Stimulated activated CD8-positive, alpha-beta memory T cell treated with anti-CD3 and anti-CD28 coated beads, Interleukin-4, amount 100 ng/mL, for 48 hours (primary cell): ENCODE measurements at places on chromosomes 13 and 19.

DNA sequence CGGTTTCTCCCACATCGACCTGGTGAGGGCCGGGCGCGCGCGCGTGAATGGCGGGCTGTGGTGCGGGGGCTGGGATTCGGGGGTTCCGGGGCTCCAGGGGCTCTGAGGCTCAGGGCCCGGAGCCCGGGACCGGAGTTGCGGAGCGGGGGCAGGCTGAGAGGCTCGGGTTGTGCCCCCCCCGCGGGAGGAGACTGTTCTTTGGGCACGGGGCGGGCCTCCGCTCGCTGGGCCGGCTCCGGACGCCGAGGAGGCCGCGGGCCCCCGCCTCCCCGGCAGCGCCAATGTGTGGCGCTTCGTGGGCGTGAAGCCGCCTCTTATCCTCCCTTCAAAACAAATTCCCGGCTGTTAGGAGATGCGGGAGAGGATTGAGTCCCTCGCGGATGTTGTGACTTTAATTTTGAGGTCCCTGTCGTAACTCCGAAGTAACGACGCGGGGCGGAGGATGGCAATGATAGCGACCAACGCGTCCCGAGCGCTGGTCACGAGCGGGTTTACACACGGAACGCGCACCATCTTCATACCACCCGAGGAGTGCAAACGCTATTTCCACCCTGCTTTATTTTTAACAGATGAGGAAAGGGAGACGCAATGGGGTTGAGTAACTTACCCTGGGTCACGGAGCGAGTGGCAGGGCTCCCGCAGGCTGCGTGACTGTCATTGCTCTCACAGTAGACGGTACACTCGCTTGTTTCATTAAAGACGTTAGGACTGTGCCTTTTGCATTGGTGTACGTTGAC lies 536 bp downstream of the UBA2 start:
- DNase-seq = peak; percentile 55

DNA sequence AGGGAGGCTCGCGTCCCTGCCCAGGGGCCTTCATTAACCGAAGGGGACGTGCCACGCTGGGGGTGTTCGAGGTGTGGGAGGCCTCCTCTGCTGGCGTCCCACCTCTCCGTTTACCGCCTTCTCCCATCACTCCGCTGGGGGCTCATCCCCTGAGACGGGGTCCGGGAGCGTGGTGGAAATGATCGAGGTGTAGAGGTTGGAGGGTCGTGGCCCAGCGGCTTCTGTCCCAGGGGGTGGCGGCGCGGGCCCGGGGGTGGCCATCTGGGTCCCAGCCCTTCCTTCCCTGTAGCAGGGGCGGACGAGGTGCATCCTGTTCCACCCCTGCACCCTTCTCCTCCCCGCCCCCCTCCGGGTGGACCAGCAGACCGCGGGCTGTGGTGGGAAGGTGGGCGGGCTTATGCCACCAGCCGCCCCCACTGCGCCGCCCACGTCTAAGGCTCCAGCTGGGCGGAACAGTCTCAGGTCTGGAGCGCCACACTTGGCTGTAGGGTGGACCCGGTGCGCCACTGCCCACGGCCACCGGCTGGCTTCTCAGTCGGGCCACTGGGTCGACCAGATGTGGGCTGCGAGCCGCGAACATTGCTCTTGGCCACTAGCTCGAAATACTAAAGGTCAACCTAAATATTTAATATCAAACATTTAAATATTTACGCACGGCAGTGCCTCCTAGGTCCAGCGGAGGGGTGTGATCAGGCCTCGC lies 69.5 kb downstream of the ZNF723 start:
- DNase-seq = no peak

DNA sequence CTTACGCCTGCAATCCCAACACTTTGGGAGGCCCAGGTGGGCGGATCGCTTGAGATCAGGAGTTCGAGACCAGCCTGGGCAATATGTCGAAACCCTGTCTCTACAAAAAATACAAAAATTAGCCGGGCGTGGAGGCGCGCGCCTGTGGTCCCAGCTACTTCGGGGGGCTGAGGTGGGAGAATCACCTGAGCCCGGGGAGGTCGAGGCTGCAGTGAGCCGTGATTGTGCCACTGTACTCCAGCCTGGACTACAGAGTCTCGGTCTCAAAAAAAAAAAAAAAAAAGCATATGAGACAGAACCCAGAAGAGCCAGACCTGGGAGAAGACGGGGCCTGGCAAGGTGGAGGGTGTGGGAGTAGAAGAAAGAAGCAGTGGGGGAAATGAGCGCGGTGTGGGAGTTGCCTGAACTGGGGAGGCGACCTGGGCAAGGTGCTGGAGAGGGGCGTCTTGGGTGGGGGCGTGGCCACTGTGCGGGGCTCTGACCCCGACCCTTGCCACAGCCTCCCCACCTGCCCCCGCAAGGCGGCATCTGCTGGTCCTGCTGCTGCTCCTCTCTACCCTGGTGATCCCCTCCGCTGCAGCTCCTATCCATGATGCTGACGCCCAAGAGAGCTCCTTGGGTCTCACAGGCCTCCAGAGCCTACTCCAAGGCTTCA lies 533 bp downstream of the DKKL1 start:
- DNase-seq = no peak

DNA sequence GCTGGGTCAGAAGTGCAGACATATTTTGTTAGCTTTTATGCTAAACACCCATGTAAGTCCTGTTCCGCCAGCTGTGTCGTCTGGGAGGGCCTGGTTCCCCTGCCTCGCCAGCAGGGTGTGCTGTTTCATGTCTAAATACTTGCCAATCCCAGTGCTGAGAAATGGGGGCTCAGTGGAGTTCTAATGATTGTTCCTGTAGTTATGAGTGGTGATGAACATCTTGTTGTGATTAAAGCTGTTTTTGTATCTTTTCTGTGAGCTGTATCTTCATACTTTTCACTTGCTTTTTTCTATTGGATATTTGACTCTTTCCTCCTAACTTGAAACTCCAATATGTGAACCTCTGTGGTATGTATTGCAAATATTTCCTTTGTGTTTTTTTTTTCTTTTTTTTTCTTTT lies 32.7 kb downstream of the KDM4B start:
- DNase-seq = peak; percentile 64
